ENCODE measurements at places on chromosomes 4 and X.

GRCh38 chr4:24677909-24678308 lies 93.6 kb upstream of the DHX15 start:
- DNase-seq: no peak

GRCh38 chr4:53520116-53520515 lies 71.2 kb downstream of the LNX1 start:
- DNase-seq: no peak

GRCh38 chr4:25710637-25711036 lies 55.0 kb downstream of the SLC34A2 start:
- no peak for DNase-seq

GRCh38 chr4:112296949-112297880 lies at the start of gene ALPK1:
Gene ALPK1 (plus strand): TSS chr4:112297369.
- DNase-seq: no peak

DNA sequence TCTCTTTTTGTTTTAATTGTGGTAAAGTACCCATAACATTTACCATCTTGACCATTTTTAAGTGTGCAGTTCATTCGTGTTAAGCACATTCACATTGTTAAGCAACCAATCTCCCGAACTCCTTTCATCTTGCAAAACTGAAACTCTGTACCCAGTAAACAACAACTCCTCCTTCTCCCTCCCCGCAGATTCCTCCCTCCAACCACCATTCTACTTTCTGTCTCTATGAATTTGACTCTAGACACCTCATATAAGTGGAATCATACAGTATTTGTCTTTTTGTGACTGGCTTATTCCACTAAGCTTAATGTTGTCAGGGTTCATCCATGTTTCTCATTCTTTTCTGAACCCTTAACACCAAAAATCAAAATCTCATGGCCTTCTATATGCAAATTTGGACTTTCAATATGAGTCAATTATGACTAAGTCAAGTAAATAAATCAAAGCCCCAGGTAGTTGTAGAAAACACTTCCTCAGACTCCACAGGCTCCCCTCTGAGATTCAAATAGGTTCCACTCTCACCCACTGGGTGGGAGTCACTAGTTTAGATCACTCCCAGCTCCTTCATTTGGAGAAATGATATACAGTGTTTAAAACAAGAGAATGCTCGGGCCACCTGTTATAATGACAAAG lies 9.8 kb upstream of the RTL5 start:
- DNase-seq: peak; percentile 5

DNA sequence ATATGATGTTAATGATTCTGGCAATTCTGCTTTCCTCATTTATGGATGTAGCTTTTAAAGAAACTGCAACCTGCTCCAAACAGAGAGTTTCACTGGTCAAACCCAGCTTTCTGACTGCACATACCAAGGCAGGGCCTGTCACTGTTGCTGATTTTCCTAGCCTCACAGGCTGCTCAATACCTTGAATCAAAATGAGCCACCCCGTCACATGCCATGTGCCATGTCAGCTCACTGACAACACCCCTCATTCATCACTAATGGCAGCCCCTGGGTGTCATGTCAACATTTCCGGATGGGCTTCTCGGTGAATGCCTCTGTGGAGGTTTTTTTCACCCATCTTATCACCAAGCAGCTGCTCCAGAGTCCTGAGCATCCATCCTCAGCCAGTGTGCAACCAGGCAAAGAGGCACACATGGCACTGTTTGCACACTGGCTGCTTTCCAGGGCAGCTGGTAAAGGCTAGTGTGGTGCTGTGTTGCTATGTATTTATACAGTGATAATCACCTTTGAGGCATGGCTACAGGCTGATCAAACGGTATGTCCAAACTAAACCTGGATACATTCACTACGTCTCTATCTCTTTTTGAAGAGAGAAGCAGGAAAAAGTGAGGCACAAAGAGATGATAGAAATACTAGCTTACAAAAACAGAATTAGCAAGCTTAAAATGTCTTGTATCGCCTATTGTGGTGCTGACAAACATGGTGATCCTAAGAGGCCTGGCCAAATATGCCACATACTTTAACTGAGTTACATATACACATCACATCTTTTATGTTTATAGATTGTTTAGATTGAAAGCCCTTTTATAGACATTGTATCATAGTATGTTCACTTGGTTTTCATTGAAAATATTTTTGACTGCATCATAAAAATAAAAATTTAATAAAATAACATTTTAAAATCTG lies 94.6 kb upstream of the INPP4B start:
- DNase-seq: peak; percentile 79

DNA sequence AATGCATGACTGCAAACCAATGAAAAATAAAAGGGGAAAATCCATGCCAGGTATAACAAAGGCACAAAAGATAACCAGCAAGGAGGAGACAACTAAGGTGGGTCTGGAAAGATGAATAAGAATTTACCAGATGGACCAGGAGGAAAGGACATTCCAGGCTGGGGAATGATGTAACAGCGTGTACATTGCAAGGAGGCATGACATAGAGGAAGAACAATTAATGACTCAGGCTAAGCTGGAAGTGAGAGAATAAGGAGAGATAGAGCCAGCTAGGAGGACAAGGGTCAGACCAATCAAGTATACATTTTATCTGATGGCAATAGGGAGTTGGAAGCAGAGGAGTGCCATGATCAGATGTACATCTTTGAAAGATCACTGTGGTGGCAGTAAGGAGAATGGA lies 57.0 kb downstream of the MTMR8 start:
- DNase-seq: no peak

DNA sequence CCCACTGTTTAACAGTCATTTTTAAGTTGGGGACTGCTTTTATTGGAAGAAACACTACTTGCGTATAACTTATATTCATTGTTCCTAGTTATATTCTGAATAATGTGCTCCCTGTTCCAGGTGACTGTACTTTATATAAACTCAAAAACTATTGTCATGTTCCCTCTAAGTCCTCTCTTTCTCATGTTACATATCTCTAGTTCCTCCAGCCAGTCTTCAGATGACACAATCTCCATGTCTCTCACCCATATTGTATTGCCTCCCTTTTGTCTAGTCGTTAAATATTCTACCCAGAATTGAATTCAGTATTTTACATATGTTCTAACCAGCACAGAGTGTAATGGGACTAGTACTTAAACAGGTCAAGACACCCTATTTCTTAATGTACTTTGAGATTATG lies 5.3 kb downstream of the VAMP7 start:
- DNase-seq: no peak

DNA sequence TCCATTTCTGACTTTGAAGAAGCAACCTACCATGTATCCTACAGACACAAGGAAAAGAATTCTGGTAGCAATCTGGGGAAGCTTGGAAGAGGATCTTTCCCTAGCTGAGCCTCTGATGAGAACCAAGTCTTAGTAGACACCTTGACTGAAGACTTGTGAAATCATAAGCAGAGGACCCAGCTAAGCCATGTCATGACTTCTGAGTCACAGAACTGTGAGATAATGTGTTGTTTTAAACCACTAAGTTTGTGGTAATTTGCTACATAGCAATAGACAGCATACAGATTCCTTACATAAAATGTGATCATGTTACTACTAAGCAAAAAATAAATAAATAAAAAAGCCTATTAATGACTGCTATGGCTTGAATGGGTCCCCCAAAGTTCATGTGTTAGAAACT lies 71.3 kb upstream of the ANKRD50 start:
- no peak for DNase-seq

- DNase-seq: no peak
These were observed 114.9 kb upstream of the MAP3K15 start for GRCh38 chrX:19630228-19630627.

- DNase-seq: no peak
These were observed 230.8 kb downstream of the INPP4B start for GRCh38 chr4:142615324-142615665.

GRCh38 chrX:110218591-110218990 lies 99.3 kb downstream of the AMMECR1 start:
- DNase-seq: no peak

GRCh38 chr4:135515295-135515694 lies 1313.7 kb upstream of the PABPC4L start:
- no peak for DNase-seq

- no peak for DNase-seq
These were observed 1.9 kb upstream of the SMARCA1 start for GRCh38 chrX:129525162-129525561.

- DNase-seq: no peak
These were observed 5.0 kb downstream of the HGFAC start for GRCh38 chr4:3446631-3447320.

DNA sequence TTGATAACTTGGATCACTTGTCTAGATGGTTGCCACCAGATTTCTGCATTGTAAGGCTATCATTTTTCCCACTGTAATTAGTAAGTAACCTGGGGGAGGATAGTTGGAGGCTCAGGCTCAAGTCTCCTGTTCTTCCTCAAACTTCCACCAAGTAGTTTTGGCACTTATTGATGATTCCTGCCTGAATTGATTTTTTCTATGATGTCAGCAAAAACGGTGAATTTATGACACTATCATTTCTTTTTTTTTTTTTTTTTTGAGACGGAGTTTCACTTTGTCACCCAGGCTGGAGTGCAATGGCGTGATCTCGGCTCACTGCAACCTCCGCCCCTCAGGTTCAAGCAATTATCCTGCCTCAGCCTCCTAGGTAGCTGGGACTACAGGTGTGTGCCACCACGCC lies 12.4 kb downstream of the TMSB4X start:
- no peak for DNase-seq

- no peak for DNase-seq
These were observed 4.5 kb downstream of the CHRDL1 start for GRCh38 chrX:110791071-110791470.

DNA sequence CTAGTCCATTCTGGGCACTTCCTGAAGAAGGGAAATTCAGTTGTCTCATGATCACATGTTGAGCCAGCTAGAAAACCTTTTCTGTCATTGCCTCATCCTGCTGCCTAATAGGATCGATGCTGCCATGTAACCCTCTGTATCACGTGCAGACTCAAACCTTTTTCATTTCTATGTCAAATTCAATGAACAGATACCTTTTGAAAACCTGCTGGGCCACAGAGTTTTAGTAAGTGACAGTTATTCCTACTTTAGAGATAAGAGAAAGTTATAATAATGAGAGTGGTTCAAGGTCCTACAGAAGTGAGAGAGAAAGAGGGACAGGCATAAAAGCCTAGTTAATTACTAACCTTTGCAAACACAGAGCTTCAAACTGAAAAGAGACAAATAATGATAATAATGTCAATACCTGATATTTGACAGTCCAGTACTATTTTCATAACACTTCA lies 46.0 kb downstream of the MAOA start:
- DNase-seq: no peak

DNA sequence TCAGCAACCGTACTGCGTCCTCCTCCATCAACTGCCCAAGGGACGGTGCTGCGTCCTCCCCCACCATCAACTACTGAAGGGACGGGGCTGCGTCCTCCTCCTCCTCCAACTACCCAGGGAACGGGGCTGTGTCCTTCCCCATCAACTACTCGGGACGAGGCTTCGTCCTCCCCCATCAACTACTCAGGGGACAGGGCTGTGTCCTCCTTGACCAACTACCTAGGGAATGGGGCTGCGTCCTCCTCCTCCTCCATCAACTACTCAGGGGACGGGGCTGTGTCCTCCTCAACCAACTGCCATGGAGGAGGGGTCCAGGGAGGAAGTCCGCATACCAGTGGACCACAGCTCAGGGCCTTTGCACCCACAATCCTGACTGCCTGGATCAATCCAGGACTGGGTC lies 24.4 kb downstream of the PPP2R3B start:
- no peak for DNase-seq

DNA sequence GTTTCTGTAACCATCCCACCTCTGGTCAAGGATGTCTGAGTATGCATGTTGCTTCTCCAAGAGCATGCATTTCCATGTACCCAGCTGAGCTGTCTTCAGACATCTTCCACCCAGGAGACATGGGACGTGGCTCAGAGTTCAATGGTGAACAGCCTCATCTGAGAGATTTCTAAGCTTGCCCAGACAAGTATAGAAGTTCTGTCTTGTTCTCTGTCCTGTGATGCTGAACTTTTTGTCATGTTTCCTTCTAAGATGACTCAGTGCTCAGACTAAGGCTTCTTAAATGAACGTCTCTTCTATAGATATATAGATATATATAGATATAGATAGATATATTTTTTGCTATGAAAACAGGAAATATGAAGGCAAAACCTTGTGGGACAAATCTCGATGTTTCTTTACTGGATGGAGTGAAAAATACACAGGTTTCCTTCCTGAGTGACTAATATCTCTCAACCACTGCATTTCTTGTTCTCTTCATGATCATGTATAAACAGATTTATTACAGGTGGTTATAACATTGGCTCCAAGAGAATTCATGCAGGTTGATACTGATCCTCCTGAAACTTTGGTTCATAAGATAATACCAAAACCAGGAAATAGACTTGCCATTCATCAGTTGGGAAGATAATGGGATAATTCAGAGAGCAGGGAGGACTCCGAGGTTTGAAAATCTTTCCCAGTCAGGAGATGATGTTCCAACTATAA lies 168.2 kb downstream of the ZNF518B start:
- no peak for DNase-seq

DNA sequence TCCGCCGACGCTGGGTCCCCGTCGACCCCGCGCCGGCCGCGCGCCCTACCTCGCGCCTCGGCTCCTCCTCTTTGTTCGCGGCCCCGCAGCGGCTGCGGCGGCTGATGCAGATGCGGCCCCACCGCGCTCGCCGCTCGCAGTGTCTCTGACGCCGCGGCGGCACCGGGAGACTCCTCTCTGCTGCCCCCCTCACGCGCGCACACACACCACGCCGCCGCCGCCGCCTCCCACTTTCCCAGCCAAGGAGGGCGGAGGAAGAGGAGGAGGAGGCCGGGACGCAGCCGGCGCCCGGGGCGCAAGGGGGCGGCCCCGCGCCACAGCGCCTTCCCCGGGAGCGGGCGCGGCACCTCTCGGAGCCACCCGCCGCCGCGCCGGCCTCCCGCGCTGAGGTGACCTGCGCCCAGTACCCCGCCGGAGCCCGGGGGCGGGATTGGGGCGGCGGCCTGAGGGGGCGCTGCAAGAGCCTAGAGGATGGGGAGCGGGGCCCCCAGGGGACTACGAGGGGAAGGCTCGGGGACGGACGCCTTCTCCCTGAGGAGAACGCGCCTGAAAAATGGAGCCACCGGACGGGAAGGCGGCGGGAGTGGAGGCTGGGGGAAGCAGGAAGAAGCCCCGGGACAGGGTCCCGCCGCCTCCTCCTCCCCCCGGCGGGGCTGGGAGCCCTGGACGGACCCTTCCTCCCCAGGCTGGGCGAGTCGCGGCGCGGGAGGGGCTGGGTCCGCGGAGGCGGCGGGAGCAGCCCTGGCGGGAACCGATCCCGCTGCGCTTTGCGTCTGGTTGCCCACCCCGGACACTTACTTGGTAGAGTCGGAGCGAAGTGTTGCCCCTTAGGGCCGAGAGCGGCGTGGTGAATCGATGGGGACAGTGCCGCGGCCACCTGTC lies at the start of gene SH3RF1:
SH3RF1 (minus strand) TSS at position 147 of the 882 bp plus-strand sequence. CDS start 1,744 bp downstream, outside the sequence.
- no peak for DNase-seq

- DNase-seq: no peak
These were observed 72.2 kb downstream of the BLTP1 start for GRCh38 chr4:122224348-122224747.

GRCh38 chrX:44178274-44179053 lies 165.0 kb downstream of the EFHC2 start:
- peak; percentile 75 for DNase-seq

GRCh38 chrX:118475903-118476302 lies 19.7 kb upstream of the DOCK11 start:
- DNase-seq: no peak

Measured in NCI-H2081 treated with DMSO at 0.1 percent for 48 hours (cell line).